ENCODE measurements at places on chromosomes 2 and 18.

DNA sequence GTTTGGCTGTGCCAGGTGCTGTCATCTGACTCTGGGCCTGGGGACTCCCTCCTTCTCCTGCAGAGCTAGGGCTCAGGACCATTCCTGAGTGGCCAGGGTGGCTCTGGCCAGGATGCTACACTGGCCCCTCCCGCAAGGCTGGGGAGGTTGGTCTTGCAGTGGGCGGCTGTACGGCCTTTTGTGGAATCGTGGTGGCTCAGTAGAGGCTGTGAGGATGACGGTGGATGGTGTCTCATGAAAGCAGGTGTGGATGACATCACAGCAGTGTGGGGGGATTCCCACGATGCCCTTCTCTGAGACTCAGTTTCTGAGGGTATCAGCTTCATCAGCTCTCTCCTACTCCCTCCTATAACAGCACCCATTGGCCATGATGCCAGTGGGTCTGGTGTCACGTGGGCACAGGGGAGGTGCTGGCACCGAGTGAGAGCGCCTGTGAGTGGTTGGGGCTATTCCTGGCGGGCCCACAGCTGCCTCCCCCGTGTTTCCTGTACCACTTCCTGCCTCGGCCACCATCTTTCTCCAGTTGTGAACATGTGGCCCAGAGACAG, 144.2 kb upstream of the HDAC4 start:
- DNase-seq: no peak

DNA sequence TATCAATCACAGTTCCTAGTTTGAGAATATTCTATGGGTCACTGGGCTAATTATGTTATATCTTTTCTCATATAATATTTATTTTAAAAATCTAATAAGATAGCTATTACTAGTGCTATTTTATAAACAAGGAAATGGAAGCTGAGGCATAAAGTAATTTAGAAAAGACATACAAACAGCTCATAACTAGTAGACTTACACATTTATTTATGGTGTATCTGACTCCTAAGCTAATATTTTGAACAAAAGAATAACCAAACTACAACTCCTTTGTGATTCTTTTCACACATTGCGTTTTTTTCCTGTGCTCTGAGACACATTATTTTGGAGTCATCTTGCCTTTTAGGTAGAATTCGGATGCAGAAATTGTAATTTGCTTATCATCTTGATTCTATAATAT, 742.0 kb upstream of the LRRTM4 start:
- no peak for DNase-seq

GRCh38 chr2:86633155-86633651, 9.5 kb upstream of the RNF103 start:
- DNase-seq: no peak

- DNase-seq: no peak
Measured at GRCh38 chr2:149915151-149915550, 327.6 kb upstream of the MMADHC start.

GRCh38 chr2:208129744-208130711, at the start of gene CRYGC:
CRYGC (minus strand) TSS chr2:208129828; CDS start chr2:208129792, 36 bp downstream.
- DNase-seq: no peak

- no peak for DNase-seq
Measured at GRCh38 chr2:53609551-53609950, 158.1 kb upstream of the CHAC2 start.

GRCh38 chr2:161101406-161101805, 58.8 kb upstream of the TANK start:
- DNase-seq: no peak

- DNase-seq: no peak
Measured at GRCh38 chr2:222715742-222716141, 44.3 kb downstream of the MOGAT1 start.

- no peak for DNase-seq
Measured at GRCh38 chr2:24020244-24020643, 10.4 kb downstream of the MFSD2B start.

GRCh38 chr2:203811491-203812221, 55.9 kb upstream of the CTLA4 start:
- peak; percentile 62 for DNase-seq

DNA sequence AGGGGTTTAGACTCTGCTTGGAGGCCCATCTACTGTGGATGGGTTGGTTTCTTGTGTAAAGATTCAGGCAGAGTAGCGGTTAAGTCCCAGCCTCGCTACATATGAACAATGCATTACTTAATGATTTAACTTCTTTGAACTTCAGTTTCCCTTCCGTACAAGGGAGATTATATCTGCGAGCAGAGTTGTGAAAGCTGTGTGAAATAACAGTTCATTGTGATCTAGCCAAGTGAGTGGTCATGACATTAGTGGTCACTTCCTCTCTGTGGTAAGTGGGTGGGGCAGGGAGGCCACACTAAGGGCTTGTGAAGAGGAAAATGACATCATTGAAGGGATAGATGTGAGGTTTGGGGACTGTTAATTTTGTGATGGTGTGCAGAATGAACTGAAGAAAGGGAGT, 14.1 kb upstream of the MEX3C start:
- no peak for DNase-seq

DNA sequence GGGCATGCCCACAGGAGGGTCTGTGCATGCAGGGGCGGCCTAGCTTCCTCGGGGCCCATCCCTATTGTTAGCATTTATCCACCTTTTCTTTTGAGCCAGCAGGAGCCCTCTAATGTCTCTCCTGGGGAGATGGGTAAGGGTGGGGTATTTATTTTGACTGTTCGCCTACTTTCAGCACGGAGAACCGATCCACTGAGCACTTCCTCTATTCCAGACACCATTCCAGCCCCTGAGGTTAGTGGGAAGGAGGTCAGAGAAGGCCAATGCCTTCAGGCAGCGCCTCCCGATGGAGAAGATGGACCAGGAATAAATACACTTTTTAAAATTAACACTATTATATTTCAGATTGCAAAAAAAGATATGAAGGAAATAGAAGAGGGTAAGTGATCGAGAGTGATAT, 276.0 kb downstream of the PHLPP1 start:
- no peak for DNase-seq

DNA sequence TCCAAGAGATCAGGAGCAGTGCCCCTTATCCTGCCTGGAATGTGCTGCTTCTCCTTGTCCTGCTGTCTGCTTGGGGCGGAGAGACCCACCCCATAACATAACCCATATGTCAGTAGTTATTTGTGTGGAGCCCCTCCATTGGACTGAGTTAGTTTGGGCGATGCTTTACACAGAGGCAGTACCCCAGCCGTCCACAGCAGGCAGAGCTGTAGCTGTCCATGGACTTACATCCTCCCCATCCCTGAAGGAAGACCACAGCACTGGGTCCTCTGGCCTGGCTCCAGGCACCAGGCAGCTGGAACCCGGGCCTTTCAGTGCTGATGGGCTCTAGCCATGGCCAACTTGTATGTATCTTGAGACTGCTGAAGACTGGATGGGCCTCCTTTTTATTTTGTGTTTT, 20.3 kb downstream of the GKN2 start:
- DNase-seq: no peak

DNA sequence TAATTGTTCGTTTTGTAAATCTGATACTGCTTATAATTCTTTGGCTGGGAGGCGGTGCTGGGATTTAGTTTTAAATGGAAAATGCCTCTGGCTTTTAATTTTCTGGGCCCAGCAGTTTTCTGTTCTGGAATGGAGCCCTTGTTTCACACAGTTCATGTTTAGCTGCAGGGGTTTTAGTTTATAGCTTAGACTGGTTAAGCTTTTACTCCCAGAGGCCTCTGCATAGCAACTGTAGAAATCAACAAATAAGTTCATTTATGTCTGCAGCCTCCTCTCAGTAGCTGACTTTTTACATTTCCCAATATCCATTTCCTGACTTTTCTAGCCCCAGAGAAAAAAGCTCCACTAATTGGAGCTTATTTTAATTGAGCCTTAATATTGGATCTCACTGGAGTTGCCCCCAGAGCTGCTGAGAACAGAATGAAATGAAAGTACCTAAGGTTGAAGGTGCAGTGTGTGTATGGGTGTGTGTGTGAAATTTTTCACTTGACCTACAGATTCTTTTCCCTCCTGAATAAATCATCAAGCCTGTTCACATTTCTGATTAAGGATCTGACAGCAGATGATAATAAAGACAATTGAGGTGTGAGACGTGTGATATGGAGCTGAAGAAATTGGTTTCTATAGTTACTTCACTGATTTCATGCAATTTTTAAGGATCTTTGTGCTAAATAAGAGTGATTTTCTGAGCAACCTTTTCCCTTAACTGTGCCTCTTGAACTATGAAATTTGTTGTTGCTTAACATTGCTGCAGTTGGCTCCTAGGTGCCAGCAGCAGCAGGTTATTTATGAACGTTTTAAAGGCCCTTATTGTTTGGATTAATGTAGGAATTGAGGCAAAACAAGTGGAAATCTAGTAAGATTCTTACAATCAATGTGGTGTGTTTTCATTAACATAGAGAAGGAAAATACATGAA, 109.6 kb downstream of the TAF4B start:
- DNase-seq: no peak

DNA sequence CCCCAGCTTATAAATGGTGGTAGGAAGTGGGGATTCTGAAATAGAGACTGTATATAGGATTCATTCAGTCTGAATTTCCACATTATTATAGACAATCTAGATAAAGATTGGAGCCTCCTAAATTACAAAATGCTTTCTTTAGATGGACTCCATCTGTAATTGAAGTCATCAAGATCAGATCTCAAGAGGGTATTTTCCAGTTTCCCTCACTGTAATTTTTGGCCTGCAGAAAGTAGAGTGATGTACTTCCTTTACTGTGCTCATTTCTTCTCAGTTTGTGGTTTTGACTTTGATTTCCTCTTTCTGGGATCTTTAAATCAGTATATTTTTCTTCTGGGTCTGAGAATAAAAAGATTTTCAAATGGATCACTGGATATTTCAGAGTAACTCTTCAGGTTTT, 7.2 kb downstream of the BABAM2 start:
- no peak for DNase-seq

- no peak for DNase-seq
Measured at GRCh38 chr2:149329068-149329467, 1.3 kb upstream of the LYPD6 start.

DNA sequence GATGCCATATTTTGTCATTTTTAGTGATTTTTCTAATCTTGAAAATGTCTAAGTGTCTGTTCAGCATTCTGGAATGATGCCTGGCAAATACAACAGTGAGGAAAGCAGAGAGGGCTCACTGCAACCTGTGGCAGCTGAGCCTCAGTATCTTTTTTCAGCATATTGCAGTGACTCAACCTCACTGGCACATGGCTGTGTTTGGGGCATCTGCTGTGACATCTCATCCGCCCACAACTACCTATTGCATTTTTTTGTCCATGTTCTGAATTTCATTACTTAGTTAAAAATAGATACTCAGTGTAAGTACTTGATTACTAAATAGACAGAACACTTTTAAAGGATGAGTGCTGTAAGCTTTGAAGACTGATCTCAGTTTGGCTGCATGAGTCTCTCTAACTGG, 10.7 kb downstream of the BABAM2 start:
- DNase-seq: no peak

DNA sequence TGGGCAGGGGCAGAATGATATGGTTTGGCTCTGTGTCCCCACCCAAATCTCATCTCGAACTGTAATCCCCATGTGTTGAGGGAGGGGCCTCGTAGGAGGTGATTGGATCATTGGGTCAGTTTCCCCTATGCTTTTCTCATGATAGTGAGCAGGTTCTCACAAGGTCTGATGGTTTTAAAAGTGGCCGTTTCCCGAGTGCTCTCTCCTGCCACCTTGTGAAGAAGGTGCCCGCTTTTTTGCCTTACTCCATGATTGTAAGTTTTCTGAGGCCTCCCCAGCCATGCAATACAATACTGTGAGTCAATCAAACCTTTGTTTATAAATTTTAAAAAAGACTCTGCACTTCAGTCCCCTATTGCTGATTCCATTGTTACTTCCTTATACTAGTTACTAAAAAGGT, 82.9 kb upstream of the CDKL4 start:
- DNase-seq: no peak

DNA sequence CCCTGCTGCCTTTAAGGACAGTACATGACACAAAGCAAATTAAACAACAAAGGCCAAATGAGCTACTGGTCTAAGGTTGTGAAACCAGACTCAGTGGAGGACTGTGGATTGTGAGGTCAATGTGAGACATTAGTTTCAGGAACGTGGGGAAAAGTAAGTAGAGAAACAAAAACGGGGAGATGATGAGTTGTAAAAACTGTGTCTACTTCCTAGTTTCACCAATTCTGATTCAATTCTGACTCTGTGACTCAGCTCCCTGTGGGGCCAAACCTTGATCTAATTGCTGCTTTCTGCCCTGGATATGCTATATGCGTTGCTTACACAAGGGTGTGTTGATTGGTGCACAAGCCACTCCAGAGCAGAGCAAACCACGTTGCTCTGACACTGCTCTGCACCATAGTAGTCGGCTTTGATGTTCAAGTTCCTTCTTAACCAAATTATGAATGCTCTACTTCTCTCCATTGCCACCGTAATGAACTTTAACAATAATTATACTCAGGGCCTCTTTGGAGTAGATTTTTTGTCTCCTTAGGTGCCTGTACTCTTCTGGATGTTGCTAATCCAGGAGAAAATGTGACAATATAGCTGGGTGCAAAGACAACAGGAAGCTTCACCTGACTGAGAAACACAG, 1640.1 kb upstream of the CELF4 start:
- no peak for DNase-seq

- DNase-seq: no peak
Measured at GRCh38 chr2:63738019-63738418, 103.7 kb upstream of the UGP2 start.

DNA sequence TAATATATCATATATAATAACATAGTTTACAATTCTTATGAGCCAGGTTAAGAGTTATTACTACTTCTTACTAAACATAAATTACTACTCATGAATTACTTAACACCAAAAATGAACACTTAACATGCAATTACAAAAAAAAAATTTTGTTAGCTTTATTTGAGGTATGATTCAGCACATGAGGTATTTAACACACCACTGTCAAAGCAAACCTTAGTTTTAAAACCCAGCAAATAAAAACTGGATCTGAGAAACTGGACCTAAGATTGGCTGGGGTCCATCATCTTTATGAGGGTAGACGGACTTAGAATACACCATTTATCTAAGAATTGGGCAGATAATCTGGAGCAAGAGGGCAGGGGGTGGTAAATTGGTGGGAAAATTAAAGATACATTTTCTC, 81.8 kb upstream of the CREB1 start:
- DNase-seq: no peak

- DNase-seq: no peak
Measured at GRCh38 chr2:195009202-195009601, 647.8 kb upstream of the SLC39A10 start.

DNA sequence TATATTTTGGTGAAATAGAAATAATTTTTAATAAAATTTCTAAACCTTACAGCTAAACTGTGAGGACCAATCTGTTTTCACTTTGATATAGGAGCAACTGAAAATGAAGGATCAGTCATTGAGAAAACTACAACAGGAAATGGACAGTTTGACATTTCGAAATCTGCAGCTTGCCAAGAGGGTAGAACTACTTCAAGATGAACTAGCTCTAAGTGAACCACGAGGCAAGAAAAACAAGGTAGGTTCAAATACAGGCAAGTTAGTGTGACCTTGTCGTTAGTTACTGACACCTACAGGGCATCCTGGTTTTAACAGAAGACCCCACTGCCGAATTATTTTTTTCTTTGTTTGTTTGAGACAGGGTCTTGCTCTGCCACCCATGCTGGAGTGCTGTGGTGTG, 75.5 kb upstream of the STON1 start:
- no peak for DNase-seq

- DNase-seq: no peak
Measured at GRCh38 chr18:5155218-5155906, 41.7 kb downstream of the AKAIN1 start.

GRCh38 chr2:30425326-30425725, 21.7 kb upstream of the LCLAT1 start:
- no peak for DNase-seq

All from MM.1S (cell line).